ENCODE measurements at places on chromosomes 6 and 20.

GRCh38 chr6:62217866-62218265 is 68.2 kb downstream of the KHDRBS2 start:
- no peak for DNase-seq

DNA sequence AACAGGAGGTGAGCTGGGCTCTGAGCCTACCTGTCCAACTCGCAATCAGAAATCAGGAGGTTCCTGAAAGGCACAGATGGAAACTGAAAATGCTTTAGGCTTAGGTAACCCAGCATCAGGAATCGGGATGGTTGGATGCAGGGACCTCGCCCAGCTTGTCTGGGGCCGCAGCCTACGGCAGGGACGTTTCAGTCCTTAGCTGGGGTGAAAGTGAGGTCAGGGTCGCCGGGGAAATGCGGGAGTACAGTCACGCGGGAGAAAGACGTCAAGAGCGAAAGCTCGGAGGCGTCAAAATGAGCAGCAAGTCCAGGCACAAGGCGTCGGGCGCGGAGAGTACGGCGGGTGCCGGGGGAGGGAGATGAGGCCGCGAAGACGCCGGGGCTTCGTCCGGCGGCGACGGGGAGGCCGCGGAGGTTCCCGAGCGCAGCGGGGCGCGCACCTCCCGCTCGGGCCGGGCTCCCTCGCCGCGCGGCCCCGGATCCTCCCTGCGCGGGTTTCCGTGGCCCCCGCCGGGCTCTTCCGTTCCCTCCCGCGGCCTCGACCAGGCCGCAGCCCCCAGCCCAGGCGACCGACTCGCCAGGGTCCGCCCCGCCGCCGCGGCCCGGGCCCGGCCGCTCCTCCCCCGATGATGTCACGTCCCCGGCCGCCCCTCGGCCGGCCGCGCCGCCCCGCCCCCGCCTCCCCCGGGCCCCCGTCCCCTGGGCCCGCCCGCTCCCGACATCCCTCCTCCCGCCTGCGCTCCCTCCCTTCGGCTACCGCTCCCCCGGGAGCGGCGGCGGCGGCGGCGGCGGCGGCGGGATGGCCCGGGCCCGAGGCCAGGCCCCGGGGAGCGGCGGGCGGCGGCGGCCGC is at the start of gene EBF4:
EBF4 (plus strand) TSS at position 745 of the 850 bp plus-strand sequence. CDS start 866 bp downstream, outside the sequence.
- DNase-seq: peak; percentile 63

GRCh38 chr6:162705736-162706135 is 21.8 kb downstream of the PRKN start:
- DNase-seq: no peak

GRCh38 chr6:2578767-2579166 is 172.0 kb downstream of the MYLK4 start:
- DNase-seq: no peak

GRCh38 chr20:31572042-31572700 is 32.9 kb upstream of the ID1 start:
- no peak for DNase-seq

DNA sequence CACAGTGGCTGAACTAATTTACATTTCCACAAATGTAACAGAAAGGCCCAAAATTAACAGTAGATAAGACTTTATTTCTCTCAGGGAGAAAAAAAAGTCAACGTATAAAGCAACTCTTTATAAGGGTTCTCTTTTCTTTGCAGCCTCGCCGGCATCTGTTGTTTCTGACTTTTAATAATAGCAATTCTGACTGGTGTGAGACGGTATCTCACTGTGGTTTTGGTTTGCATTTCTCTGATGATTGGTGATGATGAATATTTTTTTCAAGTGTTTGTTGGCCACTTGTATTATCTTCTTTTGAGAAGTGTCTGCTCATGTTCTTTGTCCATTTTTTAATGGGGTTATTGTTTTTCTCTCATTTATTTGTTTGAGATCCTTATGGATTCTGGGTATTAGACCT is 27.2 kb upstream of the FKBP1A start:
- DNase-seq: no peak

- DNase-seq: no peak
Measured at GRCh38 chr20:15063081-15063480, 725.7 kb upstream of the FLRT3 start.

DNA sequence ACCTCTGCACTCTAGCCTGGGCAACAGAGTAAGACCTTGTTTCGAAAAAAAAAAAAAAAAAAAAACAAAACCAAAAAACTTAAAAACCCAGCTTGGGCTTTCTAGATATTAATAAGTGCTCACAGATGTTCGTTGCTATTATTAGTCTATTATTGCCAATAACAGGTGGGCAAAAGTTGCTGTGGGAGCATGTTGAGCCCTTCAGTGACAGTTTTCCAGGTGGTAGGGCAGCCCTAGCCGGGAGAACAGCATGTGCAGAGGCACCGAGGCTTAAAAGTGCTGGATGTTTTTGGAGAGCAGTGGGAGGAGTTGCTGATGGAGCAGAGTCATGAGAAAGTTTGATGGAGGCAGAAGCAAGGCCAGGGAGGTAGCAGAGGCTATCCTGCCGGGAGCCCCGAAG is 4.4 kb downstream of the PPP1R16B start:
- DNase-seq: no peak

- no peak for DNase-seq
Measured at GRCh38 chr6:124714728-124715127, 247.5 kb upstream of the RNF217 start.

DNA sequence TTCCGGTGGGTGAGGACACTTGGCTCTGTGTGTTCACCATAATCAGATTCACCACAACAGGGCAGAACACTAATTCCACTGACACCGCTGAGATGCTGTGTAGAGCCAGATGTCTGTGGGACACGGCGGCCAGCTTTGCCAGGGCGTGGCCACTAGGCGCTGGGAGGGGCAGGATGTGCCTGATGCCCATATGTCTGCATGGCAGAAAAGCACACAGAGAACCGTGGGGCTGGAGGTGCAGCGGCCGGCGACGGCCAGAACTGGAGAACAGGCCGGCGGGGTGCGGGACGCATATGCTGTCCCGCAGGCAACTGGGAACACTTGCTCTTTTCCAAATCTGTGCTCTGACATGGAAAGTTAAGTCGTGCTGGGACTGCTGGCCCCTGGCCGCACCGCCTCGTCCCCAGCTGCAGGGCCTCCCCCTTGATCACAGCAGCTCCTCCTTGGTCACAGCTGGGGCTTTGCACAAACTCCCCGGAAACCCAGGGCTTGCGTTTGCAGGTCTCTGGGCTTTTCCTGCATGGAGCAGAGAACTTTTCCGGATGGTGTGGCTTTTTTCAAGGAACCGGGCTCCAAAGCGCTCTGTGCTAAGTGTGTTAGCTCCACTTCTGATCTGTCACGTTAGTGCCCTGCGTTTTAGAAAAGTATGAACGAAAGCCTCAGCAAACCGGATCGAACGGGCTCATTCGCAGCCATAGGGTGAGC is 31.1 kb downstream of the NTSR1 start:
- no peak for DNase-seq

DNA sequence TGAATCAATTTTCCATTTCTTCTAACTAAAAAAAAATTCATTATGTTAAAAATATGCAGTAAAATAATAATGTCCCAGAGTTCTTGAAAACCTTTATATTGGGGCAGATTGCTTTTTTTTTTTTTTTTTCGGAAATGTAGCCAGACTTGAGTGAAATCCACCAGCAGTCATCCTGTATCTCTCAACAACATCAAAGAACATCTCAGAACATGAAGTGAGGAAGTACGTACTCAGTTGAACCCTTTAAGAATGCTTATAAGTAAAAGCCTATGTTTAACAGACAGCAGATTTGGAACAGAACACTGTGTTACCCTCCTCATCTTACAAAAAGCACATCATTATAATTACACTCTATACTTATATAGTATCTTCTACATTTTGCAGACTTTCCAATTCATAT is 51.0 kb upstream of the SUPT3H start:
- DNase-seq: no peak

DNA sequence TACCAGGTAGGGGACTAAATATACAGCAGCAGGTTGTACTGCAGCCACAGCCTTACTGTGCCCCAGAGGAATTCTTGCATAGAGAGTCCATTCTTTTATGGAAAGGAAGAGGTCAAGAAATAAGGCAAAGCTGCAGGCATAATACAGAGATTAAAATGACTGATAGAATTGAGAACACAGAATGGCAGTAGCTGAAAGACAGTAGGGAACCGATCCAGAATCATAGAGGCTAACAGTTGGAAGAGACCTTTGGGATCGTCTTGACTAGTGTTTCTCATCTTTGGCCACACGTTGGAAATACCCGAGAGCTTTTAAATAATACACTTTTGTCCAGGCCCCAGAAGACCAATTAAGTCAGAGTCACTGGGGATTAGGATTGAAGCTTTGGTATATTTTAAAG is 492.6 kb upstream of the SOX4 start:
- no peak for DNase-seq

DNA sequence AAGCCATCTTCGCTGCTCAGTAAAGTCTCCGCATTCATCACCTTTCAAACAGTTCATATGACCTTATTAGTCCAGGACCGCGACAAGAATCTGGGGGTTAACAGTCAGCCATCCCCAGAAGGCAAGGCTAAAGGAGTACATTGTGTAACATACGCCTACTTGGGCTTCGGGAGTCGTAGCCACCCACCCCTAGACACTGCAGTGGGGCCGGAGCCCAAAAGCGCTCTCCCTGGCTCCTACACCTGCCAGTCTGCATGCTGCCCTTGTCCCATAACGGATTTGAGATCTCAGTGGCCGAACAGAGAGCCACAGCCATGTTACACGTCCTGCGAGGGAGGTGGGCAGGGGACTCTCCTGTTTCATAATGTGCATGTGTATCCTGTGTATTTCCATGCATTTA is 1405.5 kb downstream of the GRIK2 start:
- DNase-seq: no peak

DNA sequence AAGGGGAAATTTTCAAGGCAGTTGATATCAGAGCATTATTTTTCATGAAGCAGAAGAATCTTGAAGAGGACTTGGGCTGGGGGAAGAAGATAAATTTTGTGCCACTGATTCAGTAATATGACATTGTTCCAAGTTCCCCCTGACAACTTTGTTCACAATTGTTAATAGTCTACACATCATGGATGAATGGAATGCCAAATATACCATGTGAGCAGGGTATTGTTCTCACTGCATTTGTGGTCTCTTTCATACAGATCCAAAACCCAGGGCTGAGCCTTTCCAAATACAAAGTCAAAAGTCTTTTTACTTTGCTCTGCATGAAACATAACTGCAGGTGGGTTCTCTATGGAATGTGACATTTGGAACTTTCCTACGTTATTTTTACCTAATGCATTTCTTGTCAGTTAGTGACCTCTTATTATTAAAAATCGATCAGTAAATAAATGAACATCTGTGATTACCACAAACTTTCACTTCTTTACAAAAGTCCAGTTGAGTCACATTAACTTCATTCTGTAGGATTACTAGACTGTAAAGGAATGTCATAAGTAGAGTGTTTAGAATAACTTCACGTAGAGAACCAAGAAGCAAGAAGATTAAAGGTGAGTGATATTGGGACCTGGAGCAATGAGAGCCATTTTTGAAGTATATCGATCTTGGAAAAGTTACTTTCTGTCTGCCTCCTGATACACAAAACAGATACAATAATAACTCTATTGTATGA is 100.9 kb downstream of the RCAN2 start:
- DNase-seq: no peak

GRCh38 chr6:106360410-106360988 is at the start of gene CRYBG1:
TSS of gene CRYBG1 (plus strand) at chr6:106360717. CDS start at chr6:106360909, 192 bp downstream.
- DNase-seq: peak; percentile 73
